Stimulated activated CD4-positive, alpha-beta T cell treated with anti-CD3 and anti-CD28 coated beads, TNF-alpha, amount 100 ng/mL, for 48 hours (primary cell): ENCODE measurements at places on chromosomes 11 and 22.

DNA sequence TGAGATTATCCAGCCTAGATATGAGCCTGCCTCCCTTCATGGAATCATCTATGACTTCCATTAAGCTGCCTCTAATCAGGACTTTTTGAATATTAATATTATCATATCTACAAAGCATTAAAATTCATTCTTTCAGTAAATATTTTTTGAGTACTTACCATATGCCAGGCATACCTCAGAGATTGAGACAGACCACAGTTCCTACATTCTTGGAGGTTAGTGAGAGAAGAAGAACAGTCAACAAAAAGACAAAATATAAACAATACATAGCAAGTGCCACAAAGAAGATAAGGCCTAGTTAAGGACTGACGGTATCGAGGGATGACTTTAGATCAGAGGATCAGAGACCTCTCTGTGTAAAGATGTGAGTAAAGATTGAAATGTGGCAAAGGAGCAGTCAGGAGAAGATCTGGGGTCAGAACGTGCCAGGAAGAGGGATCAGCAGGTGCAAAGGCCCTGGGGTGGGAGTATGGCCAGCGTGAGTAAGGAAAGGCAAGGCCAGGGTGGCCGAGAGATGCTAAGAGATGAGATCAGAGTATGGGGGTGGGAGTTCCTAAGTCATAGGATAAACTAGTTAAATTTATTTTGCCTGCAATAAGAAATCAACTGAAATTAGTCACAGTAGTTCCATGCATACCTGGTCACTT, 15.4 kb downstream of the SLC35C1 start:
- DNase-seq, result no peak

- DNase-seq, result no peak
These were observed 53.5 kb upstream of the SLC25A1 start for GRCh38 chr22:19231986-19232385.

DNA sequence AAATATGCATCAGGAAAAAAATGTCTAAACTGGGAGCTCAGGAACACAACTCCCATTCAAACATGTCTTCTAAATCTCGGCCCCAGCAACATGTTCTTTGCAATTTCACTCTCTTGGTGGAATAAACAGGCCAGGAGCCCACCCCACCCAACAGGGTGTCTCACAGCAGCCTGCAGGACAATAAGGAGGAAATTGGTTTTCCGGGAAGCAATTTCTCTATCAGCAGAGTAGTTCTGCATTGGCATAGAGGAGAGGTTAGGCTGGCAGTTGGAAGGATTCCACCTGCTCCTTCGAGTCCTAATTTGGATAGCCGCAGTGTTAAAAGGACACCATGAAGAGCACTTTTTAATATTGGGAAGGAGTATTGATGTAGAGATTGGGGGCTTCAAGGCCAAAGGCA, 55.9 kb upstream of the BARX2 start:
- no peak for DNase-seq

DNA sequence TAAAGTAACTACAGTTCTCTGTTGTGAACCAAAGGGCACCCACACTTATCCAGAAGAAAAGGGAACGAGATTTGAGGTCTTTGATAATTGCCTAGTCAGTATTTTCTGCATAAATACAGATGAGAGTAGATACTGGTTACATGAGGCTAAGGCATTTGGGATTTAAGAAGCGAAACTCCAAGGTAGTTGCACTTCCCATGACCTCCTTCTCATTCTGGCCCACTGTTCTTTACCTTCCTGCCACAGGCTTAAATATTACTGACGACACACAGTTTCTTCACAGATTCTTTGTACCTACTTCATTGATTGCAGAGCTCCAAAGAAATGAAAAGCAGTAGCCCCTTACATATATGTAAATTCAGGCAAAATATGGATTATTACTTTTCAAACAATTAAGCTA, 915.3 kb downstream of the LRRC4C start:
- no peak for DNase-seq

GRCh38 chr22:24068377-24068680, 57.2 kb downstream of the CABIN1 start:
- DNase-seq, result no peak

DNA sequence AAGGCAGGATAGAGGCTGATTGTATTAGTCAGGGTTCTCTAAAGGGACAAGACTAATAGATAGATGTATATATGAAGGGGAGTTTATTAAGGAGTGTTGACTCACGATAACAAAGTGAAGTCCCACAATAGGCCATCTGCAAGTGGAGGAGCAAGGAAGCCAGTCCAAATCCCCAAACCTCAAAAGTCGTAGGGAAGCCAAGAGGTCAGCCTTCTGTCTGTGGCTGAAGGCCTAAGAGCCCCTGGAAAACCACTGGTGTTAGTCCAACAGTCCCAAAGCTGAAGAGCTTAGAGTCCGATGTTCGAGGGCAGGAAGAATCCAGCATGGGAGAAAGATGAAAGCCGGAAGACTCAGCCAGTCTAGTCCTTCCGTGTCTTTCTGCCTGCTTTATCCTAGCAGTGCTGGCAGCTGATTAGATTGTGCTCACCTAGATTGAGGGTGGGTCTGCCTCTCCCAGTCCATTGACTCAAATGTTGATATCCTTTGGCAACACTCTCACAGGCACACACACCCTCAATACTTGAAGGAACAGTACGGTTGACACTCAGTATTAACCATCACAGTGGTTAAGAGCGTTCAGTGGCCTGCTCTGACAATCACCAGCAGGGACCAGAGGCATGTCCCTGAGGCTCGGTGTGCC, 135.6 kb downstream of the CSNK2A3 start:
- no peak for DNase-seq

DNA sequence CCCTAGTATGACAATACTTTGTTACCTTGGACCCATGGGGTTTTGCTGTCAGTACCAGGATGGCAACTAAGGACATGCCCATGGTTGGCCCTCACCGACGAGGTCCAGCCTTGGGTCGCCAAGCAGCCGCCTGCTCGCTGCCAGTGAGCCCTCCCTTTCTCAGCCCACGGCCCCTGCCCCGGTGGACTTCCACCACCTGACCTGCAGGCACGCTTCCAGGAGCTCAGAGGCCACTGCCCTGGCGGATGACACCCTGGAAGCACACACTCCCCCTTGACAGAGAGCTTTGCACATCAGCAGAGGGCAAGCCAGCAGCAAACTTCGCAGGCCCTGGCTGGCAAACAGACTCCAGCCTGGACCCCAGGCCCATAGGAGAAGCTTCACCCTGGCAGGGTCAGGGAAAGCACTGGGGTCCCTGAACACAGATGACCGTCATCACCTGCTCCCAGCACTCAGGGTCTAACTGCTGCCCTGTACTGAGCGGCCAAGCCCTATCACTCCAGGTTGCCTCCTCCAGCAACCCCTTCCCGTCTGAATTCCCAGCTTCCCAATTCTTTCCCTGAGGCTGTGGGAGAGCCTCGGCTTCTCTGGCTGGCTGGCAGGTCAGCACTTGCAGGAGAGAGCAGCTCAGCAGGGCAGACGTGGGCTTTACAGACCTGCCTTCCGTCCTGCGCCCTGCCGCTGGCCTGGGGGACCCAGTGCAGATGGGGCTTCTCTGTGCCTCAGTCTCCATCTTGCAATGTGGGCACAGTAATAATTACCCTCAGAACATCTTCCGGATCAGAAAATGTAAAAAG, 2.7 kb upstream of the PPARA start:
- DNase-seq, result no peak

- DNase-seq, result no peak
These were observed 33.6 kb downstream of the NTM start for GRCh38 chr11:131404010-131404409.

- DNase-seq, result no peak
These were observed 39.1 kb upstream of the LYVE1 start for GRCh38 chr11:10607462-10608132.

DNA sequence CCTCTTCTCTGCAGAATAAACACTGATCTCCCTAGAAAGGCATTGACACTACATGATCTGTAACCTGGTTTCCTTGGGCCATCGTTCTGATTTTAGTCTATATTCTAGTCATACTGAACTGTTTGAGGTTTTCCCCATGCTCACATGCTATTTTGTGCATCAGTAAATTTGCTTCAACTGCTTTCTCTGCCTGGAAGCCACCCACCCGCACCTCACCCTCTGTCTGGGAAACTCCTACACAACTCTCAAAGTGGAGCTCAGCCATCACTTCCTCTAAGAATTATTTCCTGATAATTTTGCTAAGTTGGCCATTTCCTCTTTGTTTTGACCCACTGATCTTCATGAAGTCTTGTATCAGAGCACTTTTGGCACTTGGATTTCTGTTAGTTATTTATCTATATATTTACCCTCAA, 36.1 kb downstream of the MMP20 start:
- no peak for DNase-seq

DNA sequence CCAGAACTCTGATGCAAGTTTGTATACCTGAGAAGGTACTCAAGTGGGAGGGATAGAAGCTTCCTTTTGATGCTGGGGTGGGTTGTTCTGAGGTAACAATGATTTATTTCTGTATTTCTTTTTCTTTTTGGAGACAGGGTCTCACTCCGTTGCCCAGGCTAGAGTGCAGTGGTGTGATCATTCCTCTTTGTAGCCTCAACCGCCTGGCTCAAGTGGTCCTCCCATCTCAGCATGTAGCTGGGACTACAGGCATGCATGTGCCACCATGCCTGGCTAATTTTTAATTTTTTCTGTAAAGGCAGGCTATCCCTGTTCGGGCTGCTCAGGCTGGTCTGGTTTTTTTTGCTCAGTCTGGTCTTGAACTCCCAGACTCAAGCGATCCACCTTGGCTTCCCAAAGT, 7.9 kb downstream of the KDM2A start:
- DNase-seq, result no peak

DNA sequence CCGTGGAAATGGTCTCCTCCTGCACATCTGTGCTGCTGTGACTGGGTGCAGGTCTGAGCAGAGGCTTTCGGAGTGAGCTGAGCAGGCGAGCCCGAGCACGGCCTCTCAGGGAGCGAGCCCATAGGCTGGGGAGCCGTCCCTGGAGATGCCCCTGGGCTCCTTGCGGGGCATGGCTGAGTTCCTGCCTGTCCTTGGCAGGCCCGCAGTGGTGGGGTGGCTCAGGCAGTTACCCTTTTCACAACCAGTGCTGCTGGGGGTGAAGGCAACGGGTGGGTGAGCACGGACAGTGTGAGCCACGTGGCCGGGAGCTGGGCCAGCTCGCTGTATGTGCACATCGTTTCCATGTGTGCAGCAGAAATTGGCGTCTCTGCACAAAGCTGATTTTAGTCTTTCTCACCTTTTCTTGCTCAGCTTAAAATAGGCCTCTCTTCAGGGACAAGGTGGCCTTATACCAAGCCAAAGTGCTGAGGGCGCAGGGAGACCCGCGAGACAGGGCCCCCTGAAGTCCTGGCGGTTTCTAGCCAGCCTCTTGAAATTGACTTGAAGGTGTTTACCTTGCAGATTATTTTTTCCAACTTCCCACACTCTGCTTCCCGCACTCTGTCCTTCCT, at the start of gene TP53AIP1:
Gene TP53AIP1, minus strand, starts transcription at position 55 of the 611 bp plus-strand sequence. CDS start 5,053 bp downstream, outside the sequence.
- DNase-seq, result no peak

- no peak for DNase-seq
These were observed 47.7 kb downstream of the PIWIL3 start for GRCh38 chr22:24726848-24727217.

GRCh38 chr22:32079130-32080089, 36.3 kb downstream of the SLC5A1 start:
- no peak for DNase-seq

GRCh38 chr22:46012881-46013281, 35.9 kb upstream of the WNT7B start:
- no peak for DNase-seq

DNA sequence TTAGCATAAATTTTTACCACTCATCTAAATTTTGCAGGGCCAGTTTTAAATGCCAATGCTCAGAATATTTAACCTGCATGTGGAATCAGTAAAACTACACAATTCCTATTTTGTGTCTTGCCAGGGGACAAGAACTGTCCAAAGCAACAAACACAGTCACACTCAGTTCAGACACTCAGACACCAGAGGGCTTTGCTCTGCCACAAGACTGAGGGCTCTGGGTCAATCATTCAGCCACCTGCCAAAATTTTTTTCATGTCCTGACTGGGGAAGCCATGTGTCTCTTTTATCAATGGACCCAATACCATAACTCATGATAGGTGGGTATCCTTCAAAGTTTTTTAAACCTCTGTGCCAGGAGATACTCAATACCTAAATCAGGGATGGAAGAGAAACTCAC, 304.0 kb upstream of the ANO3 start:
- DNase-seq, result no peak

DNA sequence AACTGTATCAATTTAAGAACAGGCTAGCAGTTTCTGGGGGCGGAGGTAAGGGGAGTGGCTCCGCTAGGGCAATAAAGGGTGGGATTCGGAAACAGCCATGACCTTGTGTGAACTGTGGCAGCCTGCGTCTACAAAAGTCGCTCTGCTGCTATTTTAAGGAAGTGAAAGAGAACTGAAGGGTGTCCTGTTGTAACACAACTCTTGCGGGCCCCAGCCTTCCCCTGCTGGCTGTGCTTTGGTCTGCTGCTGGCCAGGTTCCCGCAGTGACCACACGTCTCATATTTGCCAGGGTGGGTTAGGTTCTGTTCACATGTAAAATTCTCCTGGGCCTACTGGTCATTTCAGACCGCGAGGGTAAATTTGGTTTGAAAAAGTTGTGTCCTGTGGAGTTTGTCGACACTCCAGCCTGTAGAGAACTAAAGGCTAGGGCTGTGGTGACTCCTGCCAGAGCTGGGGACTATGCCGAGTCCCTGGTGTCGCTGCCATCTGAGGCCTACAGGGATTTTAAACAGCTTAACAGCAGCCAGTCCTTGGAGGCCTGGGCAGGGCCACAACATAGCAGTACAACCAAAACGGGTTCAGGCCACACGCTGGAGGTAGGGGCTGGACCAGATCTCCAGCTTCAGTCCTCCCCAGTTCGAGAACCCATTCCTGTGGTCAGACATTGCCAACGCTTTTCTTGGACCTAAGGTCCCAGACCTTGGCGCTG, 1.1 kb upstream of the PPFIBP2 start:
- DNase-seq, result no peak

DNA sequence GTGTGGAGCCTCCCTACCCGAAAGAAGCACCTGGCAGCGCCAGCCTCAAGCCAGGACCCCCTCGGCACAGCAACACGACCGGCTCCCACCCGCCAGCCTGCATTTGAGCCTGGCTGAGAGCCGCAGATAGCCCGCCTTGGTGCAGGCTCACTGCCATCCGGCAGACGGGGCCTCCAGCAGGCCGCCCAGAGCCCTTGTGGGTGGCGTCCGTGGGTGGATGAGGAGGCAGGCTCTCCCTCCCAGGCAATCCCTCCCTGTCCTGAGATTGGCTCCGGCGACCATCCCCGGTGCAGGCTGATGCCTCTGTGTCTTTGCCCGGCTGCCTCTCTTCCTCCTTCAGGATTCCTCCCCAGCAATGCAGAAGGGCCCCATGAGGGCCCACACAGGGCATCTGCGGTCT, 1527.9 kb downstream of the BRD1 start:
- no peak for DNase-seq

DNA sequence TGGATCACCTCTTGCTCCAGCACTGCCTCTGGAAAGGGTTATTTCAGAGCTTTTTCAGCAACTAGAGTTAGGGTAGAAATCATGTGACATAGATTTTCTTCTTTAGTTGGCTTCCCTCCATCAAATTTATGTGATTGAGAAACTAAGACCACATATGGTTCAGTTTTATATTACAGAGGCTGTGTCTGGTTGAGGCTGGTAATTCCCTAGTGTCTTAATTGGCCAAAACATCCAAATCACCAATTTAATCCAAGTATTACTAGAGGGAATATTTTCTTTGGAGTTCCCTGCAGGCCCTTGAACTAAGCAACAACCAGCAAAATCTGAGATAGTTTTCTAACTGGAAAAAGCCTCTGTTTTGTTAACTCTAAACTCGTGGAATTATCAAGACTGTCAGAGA, 136.3 kb downstream of the ARHGAP42 start:
- DNase-seq, result no peak

- DNase-seq, result no peak
These were observed 4.0 kb downstream of the POGLUT3 start for GRCh38 chr11:108494182-108494581.
